ENCODE measurements at places on chromosomes 13 and 19.

DNA sequence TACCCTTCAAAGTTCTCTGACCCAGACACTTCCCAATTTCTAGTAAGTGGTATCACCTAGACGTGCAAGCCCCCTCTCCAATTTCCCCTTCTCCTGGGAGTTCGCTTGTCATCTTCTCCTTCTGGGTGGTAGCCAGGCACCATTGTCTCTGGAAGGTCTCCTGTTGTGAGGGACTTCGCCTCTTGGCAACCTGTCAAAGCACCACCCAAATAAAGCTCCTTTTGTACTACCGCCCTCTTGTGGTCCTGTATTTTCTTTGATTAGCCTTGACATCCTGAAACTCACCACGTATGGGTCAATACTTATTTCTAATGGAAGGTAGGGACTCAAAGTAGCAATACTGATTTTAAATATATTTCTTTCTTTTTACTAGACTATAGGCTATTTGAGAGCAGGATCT, 8.2 kb downstream of the GPC5 start:
- H3K4me1 ChIP-seq, result peaks cover 4% of the 10 kb centered on the region
- DNase-seq, result peak; percentile 16
- H3K27ac ChIP-seq, result no peak overlapping the region
- H3K36me3 ChIP-seq, result peaks cover 2% of the 10 kb centered on the region
- H3K27me3 ChIP-seq, result peaks cover 22% of the 10 kb centered on the region

DNA sequence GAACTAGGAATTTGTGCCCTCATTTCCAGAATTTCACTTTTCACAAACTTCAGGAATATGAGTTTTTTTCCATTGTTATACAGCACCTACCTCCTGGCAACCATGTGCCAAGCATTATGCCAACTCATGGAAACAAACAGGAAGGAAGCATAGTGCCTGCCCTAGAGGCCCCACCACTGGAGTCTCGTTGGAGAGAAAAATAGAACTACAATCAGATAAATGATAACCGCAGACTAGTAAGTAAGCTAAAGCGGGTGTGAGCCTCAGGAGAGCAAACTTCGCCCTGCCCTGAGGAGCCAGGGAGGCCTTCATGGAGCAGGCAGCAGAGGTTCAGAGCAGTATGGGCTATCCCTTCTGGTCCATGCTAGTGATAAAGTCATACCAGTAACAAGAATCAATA, 75.9 kb downstream of the FRY start:
- H3K27ac ChIP-seq, result no peak overlapping the region
- no peak for DNase-seq
- H3K4me3 ChIP-seq, result no peak overlapping the region
- no peaks in the 10 kb centered on the region for H3K27me3 ChIP-seq

DNA sequence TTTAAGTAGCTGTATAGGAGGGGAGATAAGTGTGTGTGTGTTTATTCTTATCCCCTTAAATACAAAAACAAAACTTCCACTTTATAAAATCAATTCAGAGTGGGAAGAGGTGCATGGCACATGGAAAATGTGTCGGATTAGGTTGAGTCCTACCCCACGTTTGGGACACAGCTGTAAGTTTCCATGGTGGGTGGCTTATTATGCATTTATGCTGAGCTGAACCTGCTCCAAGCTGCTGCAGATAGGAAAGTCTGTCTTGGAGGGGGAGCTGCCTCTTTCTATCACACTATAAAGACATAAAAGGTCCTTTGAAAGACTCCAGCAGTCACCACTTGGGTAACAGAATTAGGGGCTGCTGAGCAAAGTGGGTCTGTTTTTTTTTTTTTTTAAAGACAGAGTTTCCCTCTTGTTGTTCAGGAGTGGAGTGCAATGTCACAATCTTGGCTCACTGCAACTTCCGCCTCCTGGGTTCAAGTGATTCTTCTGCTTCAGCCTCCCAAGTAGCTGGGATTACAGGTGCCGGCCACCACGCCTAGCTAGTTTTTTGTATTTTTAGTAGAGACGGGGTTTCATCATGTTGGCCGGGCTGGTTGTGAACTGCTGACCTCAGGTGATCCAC, 15.2 kb downstream of the ACTN4 start:
- peak overlapping the region; percentile 52 for H3K27ac ChIP-seq
- H3K27me3 ChIP-seq, result no peaks in the 10 kb centered on the region
- no peak overlapping the region for H3K4me3 ChIP-seq
- peaks cover 74% of the 10 kb centered on the region for H3K4me1 ChIP-seq
- DNase-seq, result no peak

DNA sequence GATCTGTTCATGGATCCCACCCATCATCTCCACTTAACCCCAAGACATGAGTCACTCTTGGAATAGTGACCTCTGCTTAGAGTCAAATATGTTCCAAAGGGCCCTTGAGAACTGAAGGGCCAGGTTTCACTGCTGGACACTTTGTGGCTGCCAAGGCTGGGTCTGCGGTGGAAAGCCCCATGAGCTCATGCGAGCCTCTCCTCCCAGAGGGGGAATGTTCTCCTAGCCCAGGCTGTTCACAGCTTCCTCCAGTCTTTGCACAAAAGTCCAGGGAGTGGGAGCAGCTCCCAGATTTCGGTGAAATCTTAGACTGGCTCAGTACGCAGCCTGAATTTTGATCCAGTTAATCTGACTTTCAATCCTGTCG, 732 bp upstream of the DCLK1 start:
- no peak overlapping the region for H3K27ac ChIP-seq
- peaks cover 50% of the 10 kb centered on the region for H3K27me3 ChIP-seq
- H3K4me3 ChIP-seq, result peak overlapping the region; percentile 83
- no peak for DNase-seq
- H3K4me1 ChIP-seq, result peaks cover 9% of the 10 kb centered on the region

DNA sequence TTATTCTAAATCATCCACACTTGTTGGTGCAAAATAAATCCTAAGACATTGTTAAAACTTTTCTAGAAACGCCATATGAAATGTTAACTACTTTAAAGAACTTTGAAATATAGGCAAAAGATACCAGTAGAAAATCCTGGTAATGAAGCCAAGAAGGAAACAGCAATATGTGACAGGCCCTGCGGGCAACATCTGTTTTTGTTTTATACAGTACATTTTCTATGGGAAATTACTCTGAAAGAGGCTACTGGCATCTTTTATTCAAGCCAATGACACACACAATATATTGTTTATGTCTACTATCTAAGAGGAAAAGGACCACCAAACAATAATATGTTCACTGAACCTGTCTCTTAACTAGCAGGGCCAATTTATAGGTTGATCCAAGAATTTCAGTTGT, 829.7 kb downstream of the PCDH17 start:
- H3K36me3 ChIP-seq, result no peaks in the 10 kb centered on the region
- no peaks in the 10 kb centered on the region for H3K27me3 ChIP-seq
- no peak overlapping the region for H3K27ac ChIP-seq
- no peak overlapping the region for H3K4me3 ChIP-seq
- no peaks in the 10 kb centered on the region for H3K4me1 ChIP-seq
- DNase-seq, result no peak

DNA sequence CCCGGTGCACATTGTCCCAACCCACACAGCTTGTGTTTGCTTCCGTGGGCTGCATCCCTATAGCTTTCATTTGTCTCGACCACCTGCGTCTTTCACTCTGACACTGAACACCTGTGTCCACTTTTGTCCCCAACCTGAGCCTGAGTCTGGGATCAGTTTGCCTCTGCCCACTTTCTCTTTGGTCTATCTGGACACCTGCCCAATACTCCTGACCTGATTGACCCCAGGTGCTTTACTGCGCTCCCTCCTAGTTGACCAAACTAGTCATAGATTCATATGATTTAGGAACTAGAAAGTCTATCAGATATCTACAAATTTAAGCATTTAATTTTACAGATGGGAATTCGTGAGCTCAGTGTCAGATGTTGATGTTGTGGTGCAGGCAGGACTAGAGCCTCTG, 209.9 kb downstream of the DCT start:
- H3K27ac ChIP-seq, result no peak overlapping the region
- H3K4me1 ChIP-seq, result no peaks in the 10 kb centered on the region
- no peaks in the 10 kb centered on the region for H3K27me3 ChIP-seq
- peaks cover 2% of the 10 kb centered on the region for H3K36me3 ChIP-seq

- no peaks in the 10 kb centered on the region for H3K36me3 ChIP-seq
- H3K4me3 ChIP-seq, result no peak overlapping the region
- peak; percentile 60 for DNase-seq
- no peaks in the 10 kb centered on the region for H3K27me3 ChIP-seq
These were observed 39.9 kb upstream of the CCNE1 start for GRCh38 chr19:29771708-29772414.

All from neural crest cell (in vitro differentiated cells).